Activated naive CD4-positive, alpha-beta T cell treated with anti-CD3 and anti-CD28 coated beads, Interleukin-2, amount 50 U/mL, for 16 hours (primary cell): ENCODE measurements at places on chromosomes 4 and X.

- DNase-seq: no peak
Observed at GRCh38 chr4:16006771-16007446, 43.9 kb upstream of the FGFBP2 start.

DNA sequence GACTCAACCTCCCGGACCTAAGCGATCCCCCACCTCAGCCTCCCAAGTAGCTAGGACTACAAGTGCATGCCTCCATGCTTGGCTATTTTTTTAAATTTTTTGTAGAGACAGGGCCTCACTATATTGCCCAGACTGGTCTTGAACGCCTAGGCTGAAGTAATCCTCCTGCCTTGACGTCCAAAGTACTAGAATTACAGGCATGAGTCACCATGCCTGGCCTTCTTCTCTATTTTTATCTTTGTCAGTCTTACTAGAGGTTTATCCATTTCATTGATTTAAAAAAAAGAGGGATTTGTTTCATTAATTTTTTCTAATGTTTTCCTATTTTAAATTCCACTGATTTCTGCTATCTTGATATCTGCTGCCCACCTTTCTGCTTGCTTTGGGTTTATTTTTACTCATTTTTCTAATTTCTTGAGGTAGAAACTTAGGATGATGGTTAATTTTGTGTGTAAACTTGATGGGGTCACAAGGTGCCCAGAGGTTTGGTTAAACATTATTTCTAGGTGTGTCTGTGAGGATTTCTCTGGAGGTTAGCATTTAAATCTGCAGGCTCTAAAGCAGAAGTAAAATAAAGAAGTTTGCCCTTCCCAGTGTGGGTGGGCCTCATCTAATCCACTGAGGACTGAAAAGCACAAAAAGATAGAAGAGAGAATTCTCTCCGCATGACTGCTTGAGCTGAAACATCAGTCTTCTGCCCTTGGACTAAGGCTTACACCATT, 116.2 kb upstream of the DCLK2 start:
- no peak for DNase-seq

DNA sequence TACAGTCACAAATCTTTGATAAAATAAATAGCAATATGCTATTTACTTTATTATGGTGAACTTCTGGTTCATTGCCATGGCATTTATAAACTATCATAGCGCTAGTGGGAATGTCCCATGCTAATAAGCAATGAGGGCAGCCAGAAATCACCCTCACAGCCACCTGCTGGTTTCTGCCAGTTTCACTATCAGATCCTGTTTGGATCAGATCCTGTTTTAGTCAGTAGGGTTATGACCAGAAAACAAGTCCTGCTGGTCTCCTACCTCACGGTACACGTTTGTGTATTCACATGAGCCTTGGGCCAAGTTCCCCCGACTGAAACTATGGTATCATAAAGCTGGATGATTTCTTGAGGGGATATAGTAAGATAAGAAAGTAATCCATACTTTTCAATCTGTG, 17.7 kb downstream of the FOXR2 start:
- DNase-seq: no peak

GRCh38 chr4:145861336-145862318, 77.0 kb downstream of the ZNF827 start:
- no peak for DNase-seq

- no peak for DNase-seq
Observed at GRCh38 chr4:106238820-106239420, 77.1 kb downstream of the TBCK start.
